ENCODE measurements at places on chromosomes 3 and 15.
A peak's percentile ranks its signal among the peaks of the same experiment; 100 is the strongest.

DNA sequence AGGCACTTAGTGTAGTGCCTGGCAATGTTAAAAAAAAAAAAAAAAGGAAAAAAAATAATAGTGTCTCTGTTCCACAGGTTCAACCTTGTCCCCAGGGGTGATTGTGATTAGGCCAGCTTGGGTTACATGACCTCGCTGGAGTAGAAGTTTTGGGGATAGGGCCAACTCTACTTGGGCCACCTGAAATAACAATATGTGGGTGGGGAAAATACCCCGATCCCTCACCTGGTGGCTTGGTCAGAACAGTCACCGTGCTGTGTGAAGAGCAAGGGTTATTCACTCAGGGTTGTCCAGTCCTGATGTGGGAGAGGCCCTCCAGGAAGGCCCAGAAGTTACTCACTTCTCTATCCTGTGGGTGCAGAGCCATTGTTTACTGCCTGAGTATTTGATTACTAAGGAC, 19.5 kb downstream of the XYLB start:
- DNase-seq, result no peak

DNA sequence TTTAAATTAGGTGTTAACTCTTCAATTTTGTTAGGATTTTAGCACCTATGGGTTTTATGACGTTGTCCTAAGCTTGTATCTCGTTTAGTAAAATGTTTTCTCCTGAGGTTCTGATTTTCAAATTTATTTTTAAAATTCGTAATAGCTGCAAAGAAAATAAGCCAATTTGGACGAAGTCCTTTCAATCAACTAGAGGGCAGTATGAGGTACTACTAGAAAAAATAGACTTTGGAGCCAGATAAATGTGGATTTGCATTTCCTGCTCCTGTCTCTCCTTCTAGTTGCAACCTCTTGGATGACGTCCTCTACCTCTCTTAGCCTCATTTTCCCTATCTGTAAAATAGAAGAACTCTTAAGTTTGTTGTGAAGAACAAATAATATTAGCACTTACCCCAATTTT, 81.1 kb downstream of the SLTM start:
- DNase-seq, result no peak

DNA sequence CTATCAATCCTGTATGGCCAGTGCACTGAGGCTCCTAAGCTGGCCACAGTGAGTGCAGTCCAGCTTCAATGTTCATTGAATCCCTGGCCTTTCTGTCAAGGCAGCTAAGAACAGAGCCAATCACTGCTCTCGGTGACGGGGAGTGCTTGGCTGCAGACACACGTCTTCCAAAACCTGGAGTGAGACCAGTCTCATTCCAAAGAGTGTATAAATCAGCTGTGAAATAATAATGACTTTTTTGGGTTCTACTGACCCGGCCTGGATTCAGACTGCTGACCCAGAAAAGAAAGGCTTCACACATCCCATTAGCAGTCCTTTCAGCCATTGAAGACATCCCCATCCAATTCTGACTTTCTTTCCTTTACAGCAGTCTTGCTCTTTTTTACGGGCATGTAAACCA, 665.5 kb downstream of the GBE1 start:
- DNase-seq, result no peak

DNA sequence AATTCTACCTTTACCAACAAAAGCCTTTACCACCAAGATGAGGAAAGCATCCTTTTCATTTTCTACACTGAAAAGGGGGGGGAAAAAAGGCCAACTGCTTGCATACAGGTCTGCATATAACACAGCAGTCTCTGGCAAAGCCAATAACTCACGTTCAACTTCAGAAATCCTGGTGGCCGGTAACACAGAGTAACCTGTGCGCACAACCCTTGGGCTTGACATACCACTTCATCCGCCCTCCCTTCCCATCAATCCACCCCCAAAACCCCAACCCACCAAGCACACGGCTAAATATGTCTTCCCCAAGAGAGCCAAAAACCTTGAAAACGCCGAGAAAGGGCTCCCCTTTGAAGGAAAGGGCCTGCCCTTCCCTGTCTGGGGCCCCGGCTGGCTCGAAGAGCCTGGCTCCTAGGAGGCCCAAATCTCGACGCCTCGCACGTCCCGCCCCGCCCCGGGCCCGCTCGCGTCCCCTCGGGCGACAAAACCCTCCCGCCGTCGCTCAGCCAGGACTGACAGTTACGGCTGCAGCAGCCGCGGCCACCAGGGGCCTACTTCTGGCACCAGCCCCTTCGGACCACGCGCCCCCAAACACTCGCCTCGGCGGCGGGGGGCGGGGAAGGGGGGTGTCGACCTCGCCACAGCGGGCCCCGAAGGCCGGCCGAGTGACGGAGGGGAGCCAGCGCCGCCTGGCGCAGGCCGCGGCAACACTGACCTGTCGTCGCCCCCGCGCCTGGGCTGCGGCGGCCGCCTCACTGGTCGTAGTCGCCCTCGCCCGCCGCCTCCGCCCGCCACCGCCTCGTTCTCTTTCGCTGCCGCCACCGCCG, 835 bp downstream of the UBE3A start:
- no peak for DNase-seq

- no peak for DNase-seq
Observed at GRCh38 chr15:90056529-90056928, 45.7 kb downstream of the IDH2 start.

DNA sequence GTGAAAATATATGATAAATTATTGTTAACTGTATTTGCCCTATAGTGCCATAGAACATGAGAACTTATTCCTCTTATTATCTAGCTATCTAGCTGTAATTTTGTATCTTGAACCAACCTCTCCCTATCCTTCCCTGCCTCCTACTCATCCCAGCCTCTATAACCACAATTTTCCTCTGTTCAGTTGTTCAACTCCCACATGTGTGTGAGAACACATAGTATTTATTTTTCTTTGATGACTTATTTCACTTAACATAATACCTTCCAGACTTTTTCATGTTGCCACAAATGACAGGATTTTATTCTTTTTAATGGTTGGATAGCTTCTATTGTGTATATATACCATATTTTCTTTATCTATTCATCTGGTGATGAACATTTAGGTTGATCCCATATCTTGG, 85.4 kb upstream of the SUCLG2 start:
- peak; percentile 57 for DNase-seq

- no peak for DNase-seq
Observed at GRCh38 chr15:60869851-60870250, 359.3 kb downstream of the RORA start.

DNA sequence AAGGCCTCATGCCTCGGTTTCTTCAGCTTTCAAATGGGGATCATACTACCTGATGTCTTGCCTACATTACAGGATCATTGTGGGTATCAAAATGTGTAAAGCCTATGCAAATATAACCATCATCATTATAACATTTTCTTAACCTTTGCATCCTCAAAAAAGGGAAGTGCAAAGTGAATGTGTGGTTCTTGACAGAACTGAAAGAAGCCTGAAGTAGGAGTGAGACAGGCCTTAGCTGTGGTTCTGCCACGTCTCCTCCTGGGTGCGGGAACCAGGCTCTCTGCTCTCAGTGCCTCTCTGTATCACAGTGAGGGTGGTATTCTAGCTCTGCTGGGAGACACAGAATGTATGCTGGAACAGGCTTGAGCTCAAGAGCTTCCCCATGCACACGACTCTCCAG, 316.9 kb upstream of the ICE2 start:
- no peak for DNase-seq

DNA sequence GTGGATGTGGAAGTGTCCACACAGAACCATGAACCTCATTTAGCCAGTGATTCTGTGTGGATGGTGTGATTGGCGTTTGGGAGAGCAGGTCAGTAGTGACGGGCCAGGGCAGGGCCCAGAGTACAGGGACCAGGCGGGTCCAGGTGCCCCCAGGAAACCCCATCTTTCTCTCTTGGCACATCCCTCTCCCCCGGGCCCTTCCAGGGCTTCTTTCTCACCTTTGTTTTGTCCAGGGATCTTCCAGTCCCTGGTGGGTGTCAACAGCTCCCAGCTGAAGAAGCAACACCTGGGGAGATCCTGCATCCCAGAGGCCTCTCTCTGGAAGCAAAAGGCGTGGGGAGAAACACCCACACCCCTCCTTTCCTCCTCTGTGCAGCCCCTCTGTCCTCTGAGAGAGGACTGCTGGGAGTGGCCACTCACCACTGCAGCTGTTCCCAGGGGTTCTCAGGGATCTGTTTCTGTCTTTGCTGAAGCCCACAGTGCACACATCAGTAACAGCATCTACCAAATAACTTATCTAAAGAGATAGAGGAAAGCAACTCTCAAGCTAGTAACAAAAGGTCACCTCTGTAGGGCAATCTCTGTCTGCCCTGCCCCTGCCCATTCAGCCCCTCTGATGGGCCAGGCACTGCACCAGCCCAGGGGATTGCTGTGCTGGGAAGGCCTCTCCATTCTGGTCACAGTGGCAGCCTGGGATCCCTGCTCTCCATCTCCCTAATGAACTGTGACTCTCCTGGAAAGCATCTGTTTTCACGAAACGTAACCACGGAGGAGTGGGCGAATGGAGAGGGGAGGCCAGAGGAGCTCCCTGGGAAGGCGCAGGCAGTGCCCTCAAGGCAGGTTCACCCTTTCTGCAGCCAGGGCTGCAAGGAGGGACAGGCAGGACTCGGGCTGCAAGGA, 98.3 kb upstream of the ALDH1A3 start:
- no peak for DNase-seq

- DNase-seq, result no peak
Observed at GRCh38 chr3:103406320-103406850, 971.6 kb downstream of the ZPLD1 start.

GRCh38 chr3:38149708-38150107, 11.2 kb downstream of the MYD88 start:
- DNase-seq, result no peak

DNA sequence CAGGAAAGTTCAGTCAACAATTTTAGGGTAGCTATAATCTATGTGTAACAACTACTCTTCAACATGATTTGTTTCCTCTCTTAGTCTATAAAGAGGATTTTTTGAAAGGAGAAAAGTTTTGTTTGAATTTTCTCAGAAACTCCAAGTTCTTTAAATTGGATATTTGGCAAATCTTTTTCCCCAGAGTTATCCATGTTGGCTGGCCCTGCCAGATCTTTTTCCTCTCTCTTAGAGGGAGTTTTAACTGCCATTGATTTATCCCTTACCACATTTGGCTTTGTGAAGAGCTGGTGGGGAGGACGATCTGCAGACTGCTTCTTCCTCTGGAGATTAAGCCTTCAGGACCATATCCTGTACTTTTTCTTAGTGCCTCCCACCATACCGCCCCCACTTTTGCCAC, 64.9 kb upstream of the ROPN1 start:
- no peak for DNase-seq

DNA sequence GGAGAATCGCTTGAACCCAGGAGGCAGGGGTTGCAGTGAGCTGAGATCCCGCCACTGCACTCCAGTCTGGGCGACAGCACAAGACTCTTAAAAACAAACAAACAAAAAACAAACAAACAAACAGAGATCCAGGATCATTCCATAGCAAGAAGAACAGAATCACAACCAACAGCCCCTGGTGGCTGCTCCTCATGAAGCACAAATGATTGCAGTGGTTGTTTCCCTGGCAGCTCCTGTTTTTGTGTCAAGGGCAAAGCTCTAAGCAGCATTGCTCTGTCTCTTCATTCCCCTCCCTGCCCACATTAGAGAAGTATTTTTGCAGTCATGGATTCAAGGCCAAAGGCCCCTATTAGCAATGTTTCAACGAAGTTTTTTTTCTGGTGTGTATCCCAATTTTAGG, 25.8 kb upstream of the BLM start:
- DNase-seq, result no peak

DNA sequence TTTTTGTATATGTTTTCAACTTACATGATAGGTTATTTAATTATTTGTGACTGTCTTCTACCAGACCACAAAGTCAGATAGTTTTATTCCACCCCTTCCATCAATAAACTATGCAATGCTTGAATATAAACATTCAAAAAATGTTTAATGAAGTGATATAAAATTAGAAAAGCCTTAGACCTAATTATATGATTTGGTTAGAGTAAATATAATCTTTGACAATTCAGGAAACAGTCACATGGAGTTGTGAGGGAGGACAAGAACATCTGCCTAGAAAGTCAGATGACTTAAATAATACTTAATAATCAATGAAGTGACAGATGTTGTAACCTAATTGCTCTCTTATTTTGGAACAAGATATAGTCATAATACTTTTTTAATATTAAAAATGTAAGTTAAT, 710.3 kb downstream of the ZBBX start:
- DNase-seq, result no peak

DNA sequence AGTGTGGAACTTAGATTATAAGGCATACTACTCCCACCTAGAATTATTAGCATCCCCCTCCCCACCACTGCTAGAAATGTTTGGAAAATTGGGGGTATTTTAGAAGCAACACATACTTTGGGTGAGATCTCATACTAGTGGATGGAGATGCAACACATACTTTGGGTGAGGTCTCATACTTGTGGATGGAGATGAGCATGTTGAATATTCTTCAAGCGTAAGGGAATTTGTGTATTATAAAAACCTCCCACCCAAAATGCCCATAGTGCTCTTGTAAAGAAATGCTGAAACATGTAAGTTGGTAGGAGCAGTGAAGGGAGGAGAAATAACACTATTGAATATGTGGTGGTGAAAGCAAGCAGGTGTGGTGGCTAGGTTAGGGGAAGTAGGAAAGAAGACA, 124.0 kb upstream of the EPHA3 start:
- no peak for DNase-seq

GRCh38 chr15:58269455-58270414, 131.6 kb downstream of the AQP9 start:
- peak; percentile 22 for DNase-seq

- DNase-seq, result no peak
Observed at GRCh38 chr3:184175506-184175905, 851 bp downstream of the AP2M1 start.

GRCh38 chr15:68051109-68051508, 3.0 kb upstream of the PIAS1 start:
- DNase-seq, result no peak

DNA sequence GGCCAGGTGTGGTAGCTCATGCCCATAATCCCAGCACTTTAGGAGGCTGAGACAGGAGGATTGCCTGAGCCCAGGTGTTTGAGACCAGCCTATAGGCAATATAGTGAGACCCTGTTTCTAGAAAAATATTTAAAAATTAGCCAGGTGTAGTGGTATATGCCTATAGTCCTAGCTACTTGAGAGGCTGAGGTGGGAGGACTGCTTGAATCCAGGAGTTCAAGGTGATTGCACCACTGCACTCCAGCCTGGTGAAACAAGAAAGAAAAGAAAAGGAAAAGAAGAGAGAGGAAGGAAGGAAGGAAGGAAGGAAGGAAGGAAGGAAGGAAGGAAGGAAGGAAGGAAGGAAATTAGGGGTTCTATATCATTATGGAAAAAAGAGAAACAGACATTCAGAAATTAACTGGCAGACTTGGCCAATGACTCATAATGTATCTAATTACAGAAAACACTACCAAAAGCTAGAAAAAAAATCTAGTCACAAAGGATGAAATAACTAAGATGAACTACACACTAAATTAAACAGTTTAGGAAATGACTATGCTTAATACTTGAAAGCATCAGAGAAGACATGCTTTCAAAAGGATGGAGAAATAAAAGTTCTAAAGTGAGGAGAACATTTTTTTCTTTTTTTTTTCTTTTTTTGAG, 45.4 kb upstream of the TERB2 start:
- DNase-seq, result no peak

DNA sequence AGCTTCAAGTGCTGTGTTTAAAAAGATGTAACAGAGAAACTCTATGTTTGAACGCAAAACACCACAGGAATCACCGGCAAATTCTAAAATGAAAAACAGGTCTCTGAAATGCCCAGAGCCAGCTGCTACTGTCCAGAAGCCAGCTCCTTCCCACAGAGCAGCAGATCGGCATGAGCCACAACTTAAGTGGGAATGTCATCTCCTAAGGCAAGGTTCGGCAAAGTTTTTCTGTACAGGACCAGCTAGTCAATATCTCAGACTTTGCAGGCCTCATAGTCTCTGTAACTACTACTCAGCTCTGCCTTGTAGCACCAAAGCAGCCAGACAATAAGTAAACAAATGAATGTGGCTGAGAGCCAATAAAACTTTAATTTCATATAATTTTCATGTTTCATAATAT, 4.9 kb downstream of the PLOD2 start:
- DNase-seq, result no peak

Data from non-pigmented ciliary epithelial cell (primary cell).